ENCODE measurements at places on chromosomes 11 and 22.

- no peak for DNase-seq
Measured at GRCh38 chr22:21951931-21952465, 650 bp downstream of the PPM1F start.

DNA sequence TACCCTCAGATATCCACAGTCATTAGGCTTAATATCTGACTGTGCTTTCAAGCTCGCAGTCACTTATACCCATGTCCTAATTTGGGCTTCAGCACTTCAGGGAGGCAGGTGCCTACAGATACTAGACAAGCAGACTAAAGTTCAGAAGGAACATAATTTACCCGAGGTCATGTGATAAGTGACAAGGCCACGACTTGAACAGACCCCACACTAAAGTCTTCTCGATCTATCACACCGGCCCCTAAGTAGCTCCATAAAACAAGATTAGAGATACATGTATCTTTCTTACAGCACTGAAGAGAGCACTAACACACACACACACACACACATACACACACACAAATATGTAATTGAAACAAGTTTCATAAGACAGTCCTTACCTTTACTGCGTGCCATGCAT is 32.6 kb downstream of the TOM1 start:
- no peak for DNase-seq

GRCh38 chr11:129865701-129866100 is 29.7 kb downstream of the NFRKB start:
- no peak for DNase-seq

GRCh38 chr22:21032868-21033688 is 717 bp upstream of the SLC7A4 start:
- no peak for DNase-seq

GRCh38 chr11:69241075-69241740 is 52.7 kb upstream of the MYEOV start:
- no peak for DNase-seq

DNA sequence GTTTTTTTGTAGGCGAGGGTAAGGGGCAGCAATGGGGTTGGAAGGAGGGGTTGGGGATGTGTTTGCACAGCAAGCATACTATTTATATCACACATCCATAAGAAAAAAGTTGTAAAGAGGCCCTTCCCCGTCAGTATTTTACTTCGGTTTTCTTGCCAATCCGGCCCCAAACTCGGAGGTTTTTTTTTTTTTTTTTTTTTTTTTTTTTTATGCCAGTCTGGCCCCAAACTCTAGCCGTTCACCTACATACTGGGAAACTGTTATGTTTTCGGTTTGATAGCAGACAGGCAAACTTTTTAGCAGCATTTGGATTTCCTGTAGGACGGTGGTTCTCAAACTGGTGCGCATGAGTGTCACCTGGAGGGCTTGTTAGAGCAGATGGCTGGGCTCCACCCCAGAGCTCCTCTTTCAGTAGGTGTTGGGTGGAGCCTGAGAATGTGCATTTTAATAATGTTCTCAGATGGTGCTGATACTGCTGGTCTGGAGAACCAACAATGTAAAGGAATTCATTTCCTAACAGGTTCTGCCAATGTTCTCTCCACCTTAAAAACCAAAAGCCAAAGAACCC is 76.5 kb upstream of the ZBED5 start:
- DNase-seq, result no peak

- no peak for DNase-seq
Measured at GRCh38 chr11:120268686-120269085, 28.7 kb downstream of the POU2F3 start.

- no peak for DNase-seq
Measured at GRCh38 chr11:32039149-32039548, 51.7 kb upstream of the RCN1 start.

DNA sequence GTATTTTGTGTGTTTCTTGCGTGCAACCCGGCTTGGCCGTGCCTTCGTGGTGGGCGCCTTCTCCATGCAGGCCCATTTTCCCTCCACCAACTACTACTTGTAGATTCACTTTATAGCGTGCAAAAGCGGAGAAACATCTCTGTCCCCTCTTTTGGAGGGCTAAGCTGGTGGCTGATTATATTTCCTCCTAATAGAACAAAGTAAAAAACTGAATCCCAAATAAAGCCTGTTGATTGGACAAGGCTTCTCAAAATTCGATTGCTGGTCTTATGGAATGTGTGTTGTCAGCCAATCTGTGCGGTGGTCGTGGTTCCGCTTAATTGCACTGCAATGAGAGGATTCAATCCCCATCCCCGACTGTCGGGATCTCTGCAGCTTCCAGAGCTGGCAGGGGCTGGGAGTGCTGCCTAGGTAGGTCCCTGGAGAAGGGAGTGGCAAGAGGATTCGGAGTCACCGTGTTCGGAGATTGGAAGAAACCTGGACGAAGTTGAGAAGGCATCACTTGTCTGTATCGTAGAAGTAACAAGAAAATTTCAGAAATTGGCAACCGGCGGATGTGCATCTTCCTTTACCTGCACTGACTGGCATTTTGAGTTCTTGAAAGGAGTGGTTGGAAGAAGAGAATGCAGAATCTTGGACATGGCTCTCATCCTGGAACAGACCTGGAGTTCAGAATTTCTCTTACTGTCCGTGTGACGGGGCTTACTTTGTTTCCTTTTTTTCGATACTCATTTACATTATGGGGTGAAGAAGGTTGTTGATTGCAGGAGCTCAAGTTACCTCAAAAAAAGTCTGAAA is 1.1 kb downstream of the HMGXB4 start:
- DNase-seq, result peak; percentile 32

GRCh38 chr11:43515090-43515489 is 156.4 kb downstream of the TTC17 start:
- DNase-seq, result peak; percentile 18

DNA sequence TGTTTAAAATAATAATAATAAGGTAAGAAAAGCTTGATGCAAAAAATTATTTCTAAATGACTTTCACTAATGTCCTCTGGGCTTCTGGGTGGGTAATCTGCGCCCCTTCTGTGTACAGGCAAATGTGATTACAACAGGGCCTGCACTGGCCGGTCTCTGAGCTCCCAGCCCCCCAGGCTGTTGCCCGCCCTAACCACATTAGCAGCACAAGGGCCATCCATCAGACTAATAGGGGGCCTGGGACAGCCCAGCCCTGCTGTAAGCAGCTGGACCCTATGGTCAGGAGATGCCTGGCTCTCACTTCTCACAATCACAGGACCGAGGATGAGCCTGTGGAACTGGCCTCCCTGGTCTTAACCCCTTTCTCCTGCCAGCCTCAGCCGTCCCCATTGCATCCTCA is 388.4 kb downstream of the BUD13 start:
- no peak for DNase-seq

DNA sequence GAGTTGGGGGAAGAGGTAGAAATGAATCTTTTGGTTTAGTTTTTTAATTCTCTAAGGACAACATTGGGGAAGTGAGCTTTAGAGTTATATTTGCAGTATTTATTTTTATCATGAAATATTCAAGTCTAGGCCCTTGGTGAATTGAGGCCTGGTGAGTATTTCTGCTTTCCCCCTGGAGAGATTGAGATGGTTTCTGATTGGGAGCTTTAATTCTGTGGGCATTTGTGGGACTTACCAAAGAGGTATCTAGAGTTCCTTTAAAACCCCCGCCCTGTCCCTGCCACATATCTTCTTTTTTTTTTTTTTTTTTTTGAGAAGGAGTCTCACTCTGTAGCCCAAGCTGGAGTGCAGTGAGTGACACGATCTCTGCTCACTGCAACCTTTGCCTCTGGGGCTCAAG is 9.6 kb downstream of the ACO2 start:
- no peak for DNase-seq

DNA sequence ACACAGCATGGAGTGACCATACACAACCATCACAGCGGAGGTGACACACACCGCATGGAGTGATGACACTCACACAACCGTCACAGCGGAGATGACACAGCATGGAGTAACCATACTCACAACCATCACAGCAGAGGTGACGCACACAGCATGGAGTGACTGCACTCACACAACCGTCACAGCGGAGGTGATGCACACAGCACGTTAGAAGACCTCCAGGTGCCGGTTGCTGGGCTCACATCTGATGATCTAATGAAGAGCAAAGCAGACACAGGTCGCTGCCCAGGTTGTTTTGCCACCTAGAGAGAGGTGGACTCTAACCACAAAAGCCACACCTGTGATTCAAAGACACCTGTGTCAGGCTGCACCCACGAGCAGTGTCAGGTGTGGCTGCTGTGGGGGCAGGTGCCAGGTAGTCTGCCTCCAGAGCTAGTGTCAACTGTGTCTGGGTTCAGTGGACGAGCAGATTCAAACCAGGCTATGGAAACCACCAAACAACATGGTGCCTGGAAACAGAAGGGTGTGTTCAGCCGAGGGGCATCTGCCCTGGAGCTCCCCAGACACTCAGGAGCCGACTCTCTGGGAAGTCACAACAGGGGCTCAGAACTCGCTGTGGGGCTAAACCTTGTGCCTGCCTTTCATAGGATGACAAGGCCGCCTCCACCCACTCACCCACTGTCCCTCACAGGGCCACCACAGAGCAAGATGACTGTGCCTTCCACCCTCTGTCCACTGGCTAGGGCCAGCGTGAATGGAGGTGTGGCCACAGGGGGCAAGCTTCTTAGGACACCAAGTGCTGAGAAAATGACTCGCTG is 608.2 kb downstream of the TBC1D22A start:
- DNase-seq, result no peak

- DNase-seq, result no peak
Measured at GRCh38 chr11:12802418-12803085, 128.3 kb downstream of the TEAD1 start.

DNA sequence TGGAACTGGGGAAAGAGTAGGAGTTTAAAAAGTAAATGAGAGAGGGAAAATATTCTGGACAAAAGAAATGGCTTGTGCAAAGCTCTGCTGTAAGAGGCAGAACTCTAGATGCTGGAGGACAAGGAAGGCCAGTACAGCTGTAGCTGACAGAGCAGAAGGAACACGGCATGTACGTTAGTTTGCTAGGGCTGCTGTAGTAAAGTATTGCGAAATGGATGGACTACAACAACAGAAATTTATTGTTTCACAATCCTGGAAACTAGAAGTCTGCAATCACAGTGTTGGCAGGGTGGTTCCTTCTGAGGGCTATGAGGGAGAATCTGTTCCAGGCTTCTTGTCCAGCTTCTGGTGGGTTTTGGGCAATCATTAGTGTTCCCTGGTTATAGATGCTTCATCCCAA is 454.4 kb downstream of the NTM start:
- DNase-seq, result no peak

GRCh38 chr22:44217346-44217745 is 36.6 kb downstream of the PARVG start:
- no peak for DNase-seq

DNA sequence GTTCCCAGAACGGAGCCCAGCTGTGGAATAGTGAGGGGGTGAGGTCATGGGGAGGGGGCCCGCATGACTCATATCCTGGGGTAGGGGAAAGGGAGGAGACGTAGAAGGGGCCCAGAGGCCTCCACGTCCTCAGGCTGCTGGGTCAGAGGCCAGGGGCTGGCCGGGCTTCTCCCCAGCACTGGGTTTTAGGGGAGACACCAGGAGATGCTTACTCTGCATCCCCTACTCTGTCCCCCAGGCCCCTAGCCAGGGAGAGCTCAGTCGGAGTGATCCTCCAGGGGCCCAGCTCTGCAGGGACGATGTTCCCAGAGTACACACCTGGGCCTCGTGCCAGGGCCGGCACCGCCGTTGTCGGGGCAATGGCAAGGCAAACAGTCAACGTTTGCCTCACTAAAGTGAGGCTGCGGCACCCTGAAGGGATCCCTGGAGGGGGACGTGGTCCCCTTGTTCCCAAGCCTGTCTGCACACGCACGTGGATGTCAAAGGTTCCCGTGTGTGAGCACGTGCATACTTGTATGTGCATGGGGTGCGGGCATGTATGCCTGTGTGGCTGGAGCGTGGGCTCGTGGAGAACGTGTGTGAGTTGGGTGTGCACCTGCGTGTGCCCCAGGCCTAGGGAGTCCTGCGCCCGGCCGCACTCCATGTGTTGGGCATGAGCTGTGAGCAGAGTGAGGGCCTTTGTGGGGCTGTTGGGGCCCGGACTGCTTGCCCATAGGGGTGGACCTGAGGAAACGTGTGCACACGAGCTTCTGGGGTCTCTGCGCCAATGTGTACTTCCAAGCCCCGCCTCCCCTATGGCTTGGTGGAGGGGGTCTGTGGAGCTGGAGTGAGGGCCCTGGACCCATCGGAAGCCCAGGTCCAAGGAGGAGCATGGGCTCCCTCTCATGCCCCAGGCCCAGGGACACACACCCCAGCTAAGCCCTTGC is 14.2 kb downstream of the PRR33 start:
- no peak for DNase-seq
